ENCODE measurements at places on chromosomes 6 and 20.

DNA sequence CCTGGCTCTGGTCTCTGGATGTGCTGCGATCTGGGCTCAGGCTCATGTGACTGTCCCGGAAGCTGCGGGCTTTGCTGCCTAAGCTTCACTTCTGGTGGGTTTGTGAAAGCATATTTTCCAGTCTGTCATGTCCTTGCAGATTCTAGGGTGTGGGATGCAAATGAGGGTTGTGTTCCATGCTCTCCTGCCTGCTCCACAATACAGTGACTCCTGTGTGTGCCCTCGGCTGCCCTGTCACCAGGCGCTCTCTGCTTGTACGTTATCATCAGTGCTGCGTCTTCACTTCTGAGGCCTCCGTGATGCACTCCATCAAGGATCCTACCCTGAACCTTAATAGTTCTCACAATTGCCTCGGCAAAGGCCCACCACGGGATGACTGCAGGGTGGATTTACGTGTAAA, 84.2 kb downstream of the TTLL2 start:
- DNase-seq = no peak

DNA sequence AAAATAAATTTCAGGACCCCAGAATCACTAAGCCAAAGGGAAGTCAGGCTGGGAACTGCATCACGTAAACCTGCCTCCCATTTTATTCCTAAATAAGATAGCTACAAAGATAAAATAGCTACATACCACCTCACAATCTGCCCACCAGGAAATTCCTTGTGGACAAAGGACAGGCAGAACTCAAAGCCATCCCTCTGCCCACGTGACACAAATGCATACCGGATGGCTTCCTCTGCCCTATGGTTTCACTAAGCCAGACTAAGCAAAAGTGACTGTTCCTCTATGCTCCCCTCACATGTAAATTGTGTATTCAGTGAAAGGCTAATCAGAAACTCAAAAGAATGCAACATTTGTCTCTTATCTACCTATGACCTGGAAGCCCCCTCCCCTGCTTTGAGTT, 15.0 kb downstream of the MBOAT1 start:
- no peak for DNase-seq

DNA sequence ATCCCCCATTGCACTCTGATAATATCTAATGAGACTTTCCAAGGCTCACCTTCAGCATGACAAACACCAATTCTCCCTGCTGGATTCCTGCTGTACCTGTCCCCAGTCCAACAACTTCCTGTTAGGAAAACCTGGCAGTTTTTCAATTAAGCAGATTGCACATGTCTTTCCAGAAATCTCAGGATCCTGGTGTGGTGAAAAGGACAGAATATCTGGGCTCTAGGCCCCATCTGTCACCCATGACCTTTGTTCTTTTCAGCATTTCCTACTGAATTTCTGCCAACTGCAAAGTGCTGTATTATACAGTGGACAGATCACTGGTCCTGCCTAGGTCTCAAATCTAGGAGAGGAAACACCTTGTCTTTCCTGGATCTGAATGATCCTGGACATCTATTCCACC, 27.7 kb upstream of the DTNBP1 start:
- DNase-seq = no peak

- DNase-seq = no peak
These were observed 90.8 kb downstream of the THBS2 start for GRCh38 chr6:169162752-169163407.

- DNase-seq = no peak
These were observed 315.6 kb upstream of the PTCHD4 start for GRCh38 chr6:48426636-48427035.

DNA sequence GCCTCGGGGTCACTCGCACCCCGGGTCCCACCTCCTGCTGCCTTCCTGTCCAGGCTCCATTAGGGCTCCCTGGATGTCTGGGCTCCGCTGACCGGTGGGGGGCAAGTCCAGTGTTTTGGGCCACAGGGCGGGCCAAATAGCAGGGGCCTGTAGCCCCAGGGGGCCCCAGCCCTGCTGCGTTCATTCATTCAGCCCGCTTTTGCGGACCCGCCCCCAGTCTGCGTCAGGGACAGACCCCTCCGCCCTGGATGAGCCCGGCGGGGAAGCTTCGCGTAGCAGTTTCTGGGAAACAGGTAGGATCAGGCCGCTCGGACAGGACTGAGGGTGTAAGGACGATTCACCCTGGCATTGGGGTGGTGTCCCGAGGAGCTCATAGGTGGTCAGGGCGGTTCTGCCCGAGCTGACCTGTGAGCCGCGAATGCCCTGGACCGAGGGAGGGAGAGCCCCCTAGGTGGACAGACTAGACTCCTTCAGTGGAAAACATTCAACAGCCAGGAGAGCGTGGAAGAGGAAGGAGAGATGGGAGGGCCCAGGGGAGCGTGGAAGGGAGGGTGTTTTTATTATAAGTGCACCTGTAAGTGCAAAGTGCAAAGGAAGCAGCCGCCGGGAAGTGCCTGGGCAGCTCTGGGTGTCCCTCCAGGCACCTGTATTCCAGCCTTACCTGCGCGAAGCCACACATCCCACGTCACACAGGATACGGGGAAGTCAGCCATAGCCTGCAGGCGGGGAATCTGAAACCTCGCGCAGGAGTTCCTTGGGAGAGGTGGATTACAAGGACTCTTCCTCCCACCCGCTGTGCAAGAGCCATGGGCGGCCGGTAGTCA, 662 bp downstream of the ENTPD6 start:
- DNase-seq = peak; percentile 34
